OCI-LY7 (cell line): ENCODE measurements at places on chromosomes 2 and 18. TPM values are rescaled to one million over a fixed set of nuclear protein-coding genes. Genes with fewer than 3 reads are reported as not detected.

- no peak for DNase-seq
Observed at GRCh38 chr2:161112908-161113307, 47.3 kb upstream of the TANK start.

DNA sequence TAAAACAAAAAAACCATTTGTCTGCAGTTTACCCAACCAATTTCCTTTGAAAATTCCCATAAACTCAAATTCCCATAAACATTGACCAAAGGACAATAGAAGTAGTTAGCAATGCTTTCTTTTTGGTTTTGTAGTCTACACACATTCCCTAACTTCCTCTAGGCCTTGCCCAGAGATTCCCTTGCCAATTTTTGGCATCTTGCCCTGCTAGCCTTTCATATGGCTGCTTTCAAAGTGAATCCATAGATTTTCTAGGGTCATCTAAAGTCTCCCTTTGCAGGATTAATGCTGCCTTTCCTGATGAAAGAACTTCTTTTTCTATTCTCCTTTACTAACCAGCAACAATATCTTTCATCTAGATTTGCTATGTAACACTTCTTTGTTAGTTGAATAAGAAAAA, 33.4 kb downstream of the THSD7B start:
- DNase-seq, result no peak

DNA sequence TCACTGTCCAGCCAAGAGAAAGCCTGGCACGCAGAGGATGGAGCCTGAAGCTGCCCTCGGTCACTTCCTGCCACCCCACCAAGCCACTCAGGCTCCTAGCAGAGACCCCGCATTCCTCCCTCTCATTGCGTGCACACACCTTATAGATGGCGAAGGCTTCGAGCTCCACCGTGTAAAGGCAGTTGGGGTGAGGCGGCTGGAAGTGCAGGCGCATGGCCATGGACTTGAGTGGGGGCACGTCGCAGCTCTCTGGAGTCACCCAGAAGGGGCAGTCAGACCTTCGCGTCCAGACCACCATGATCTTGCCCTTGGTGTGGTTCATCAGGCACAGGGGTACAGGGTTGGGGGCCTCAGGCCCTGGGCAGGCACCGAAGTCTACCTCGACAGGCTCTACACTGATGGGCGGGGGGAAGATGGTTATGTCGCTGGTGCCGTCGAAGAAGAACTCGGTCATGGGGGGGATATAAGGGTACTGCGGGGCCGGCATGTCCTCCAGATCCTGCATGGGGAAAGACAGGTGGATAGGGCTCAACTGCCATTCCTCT, 13.7 kb downstream of the CFAP65 start:
- no peak for DNase-seq

- no peak for DNase-seq
Observed at GRCh38 chr18:37508207-37508606, 57.4 kb downstream of the CELF4 start.

GRCh38 chr2:16960579-16960978, 294.9 kb upstream of the CYRIA start:
- DNase-seq, result no peak

GRCh38 chr2:35822716-35823115, 532.9 kb upstream of the CRIM1 start:
- DNase-seq, result no peak

GRCh38 chr18:70022636-70023035, 75.0 kb upstream of the CD226 start:
- no peak for DNase-seq

DNA sequence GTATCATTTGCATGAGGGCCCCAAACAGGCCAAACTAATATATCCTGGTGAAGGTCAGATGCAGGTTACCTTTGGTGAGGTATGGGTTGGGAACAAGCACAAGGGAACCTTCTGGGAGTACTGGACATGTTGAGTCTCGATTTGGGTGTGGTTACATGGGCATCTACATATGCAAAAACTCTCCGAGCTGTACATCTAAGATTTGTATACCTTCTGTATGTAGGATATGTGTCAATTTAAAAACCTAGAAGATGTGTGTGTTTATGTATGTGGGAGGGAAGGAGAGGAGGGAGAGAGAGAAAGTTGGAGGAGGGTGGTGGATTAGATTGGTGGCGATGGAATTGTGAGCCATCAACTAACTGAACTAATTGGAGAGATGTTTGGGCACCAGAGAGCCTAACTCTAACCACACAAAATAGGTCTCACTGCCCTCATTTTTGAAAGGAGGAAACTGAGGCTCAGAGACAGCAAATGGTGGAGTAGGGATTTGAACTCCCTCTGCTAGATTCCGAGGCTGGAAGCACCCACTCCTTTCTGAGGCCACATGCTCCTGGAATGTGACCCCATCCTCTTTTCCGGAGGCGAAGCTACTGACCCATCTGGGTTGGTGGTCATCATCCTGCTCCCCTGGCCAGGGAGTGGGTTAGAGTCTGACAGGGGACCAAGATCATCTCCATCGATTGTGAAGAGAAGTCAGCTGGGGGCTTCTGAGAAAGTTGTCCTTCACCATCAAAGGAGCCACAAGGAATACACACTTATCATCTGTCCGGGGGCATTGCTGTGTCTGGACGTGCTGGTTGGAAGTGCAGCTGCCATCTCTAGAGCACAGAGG, 107.3 kb upstream of the MYCN start:
- DNase-seq, result no peak

GRCh38 chr2:187749804-187750431, 195.7 kb upstream of the TFPI start:
- no peak for DNase-seq

- DNase-seq, result no peak
Observed at GRCh38 chr2:146540271-146540932, 1304.4 kb upstream of the ACVR2A start.

GRCh38 chr2:3769766-3770165, 66.4 kb downstream of the DCDC2C start:
- DNase-seq, result no peak

- no peak for DNase-seq
Observed at GRCh38 chr2:45809205-45809604, 157.7 kb downstream of the PRKCE start.

- DNase-seq, result no peak
Observed at GRCh38 chr2:168652997-168653921, 149.2 kb upstream of the NOSTRIN start.

PAIP2B gene
- 6.9 and 8.2 TPM in 2 replicates for total RNA-seq

RRM2 gene
- 313 and 324 TPM in 2 replicates for total RNA-seq

NEURL3 gene
- total RNA-seq, result not detected in 2 replicates

EFHD1 gene
- total RNA-seq, result not detected in 2 replicates
